ENCODE measurements at places on chromosomes 3 and 15.

DNA sequence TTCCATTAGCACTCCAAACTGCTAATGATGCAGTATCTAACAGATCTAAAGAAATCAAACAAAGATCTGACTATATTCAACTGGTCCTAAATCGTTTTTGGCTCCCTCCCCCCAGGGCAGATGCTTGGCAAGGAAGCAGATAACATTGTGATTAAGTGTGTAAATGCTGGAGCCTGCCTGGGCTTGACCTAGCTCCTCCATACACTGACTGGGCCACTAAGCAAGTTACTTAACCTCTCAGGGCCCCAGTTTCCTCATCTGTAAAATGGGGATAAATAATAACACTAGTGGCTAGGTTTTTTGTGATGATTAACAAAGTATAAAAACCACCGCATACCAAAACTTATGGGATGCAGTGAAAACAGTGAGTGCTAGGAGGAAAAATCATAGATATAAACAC is 9.2 kb downstream of the EID1 start:
- no peak for DNase-seq

DNA sequence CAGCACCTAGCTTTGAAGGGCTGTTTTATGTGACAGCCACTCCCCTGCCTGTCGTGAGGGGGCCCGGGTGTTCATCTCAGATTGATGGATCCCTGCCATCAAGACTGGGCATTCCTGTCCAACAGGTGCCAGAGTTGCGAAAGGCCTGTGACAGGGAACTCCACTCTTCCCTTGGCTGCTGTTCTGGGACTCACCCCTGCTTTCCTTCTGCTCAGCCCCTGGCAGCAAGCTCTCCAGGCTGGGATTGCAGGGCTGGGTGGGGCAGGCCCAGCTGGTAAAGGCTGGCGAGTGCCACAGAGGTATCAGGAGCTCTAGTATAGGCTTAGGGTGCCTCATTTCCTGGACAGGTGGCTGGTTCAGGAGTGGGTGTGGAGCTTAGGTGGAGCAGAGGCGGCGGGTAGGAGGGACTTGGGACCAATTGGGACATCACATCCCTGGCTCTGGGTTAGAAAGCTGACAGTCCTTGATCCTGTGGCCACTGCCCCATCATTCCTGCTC is at the start of gene PLA2G4B:
TSS of gene PLA2G4B (plus strand) at position 448 of the 498 bp plus-strand sequence. CDS start 67 bp downstream, outside the sequence.
- DNase-seq = no peak

DNA sequence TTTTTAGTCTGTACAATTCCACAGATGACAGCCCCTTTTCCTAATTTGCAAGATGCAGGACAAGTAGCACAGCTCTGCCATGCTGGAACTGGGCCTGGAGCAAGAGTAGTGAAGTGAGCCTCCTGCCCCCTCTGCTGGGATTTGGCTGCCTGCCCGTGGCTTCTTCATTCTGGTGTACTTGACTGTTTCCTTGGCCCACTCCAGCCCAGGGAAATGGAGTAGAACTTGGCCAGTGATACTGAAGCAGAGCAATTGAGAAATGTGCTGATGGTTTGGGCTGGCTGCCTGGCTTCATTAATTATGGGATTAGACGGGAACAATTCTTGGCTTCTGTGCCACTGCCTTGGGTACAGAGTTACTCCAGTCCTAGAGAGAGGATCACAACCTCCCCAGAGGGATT is 2.8 kb downstream of the GPD1L start:
- no peak for DNase-seq

- no peak for DNase-seq
Measured at GRCh38 chr15:98547275-98547674, 101.1 kb upstream of the IGF1R start.

GRCh38 chr3:153171256-153171655 is 9.2 kb downstream of the RAP2B start:
- no peak for DNase-seq

DNA sequence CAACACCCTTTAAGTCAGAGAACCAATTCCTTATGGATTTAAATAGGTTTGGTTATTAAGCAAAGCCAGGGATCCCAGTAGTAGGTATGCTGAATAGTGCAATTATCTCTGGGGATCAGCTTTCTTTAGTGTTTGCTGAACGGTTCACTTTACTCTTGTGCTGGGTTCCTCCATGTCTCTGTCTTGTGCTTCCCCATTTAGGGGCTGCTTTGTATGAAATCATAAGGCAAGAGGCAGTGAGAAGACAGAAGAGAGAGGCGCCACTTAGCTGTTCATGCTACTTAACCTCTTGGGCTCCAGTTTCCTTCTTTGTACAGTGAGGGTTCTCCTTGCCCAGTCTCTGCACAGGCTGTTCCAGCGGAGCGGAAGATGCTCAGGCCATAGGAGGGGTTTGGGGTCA is 3.5 kb downstream of the ST6GAL1 start:
- DNase-seq = no peak

DNA sequence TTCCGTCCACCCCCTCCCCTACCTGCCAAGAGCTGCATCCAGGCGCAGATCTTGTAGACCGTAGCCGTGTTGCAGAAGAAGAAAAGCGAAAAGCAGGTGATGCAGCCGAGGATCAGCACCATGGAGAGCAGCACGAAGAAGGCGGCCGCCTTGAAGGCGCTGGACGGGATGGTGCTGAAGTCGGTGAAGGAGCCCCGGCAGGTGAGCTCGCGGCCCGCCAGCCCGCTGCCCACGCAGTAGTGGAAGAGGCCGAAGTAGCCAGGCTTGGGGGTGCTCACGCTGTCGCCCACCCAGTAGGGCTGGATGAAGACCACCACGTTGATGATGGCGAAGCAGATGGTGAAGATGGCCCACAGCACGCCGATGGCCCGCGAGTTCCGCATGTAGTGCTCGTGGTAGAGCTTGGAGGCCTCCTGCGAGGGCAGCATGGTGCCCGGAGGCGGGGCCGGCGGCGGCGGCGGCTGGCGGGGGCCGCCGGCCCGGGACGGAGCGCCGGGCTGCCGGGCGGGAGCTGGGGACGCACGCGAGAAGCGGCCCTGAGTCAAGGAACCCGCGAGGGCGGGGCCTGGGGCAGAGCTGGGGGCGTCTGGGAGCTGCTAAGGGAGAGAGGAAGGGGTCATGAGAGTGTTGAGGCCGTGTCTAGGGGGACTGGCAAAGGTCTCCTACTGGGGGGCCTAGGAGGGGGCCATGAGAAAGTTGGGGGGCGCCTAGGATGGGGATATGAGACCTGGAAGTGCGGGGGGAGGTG is 1.2 kb downstream of the LHFPL4 start:
- DNase-seq = no peak

DNA sequence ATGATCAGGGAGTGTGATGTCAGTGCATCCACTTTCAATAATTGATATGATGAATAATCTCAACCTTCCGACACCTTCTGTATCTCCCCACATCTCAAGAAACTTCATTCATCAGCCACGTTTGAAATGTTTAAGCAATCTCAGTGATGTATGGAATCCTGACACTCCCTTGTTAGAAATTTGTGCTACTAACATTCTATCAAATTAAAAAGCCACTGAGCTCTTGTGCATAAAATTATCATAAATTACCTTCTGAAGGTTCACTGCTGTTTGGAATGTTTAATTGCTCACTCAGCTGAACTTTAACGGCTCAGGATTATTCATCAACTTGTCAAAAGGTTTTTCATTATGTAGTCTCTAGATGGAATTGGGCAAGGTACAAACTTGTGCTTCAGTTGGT is 108.4 kb upstream of the DPH6 start:
- DNase-seq = no peak

DNA sequence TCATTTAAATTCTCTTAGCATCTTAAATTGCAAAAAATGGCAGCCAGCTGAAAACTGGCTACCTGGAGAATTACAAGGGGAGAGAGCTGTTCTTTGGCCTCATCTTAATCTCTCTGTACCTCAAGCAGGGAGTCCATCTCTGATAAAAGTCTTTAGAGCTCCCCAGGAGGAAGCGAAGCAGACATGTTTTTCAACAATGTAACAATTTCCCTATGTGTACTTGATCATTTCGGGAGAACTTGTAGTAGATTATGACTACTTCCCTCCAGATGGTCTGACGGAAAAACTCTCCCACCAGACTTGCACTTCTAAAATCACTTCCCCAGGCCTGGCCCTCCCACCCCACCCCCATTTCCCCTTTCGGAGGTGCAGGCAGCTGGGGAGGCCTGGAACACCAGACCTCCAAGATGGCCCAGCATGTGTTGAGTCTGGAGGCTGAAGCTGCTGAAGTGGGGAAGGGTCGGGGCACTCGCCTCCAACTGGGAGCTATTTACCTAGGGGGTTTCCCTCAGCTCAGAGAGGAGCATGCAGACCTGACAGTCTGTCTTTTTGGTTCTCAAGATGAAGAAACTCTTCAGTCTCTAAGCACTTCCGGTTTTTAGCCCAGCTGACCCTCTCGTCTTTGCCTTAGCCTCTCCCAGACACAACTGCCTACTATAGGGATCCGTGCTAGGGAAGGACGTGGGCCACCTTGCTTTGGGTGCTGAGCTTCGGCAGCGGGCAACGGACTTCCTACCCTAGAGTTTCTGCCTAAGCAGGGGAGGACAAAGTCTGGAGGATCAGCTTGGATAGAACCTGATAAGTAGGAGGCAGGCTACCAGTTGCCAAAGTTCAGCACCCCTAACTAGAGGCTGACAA is 164.0 kb upstream of the TBL1XR1 start:
- no peak for DNase-seq

DNA sequence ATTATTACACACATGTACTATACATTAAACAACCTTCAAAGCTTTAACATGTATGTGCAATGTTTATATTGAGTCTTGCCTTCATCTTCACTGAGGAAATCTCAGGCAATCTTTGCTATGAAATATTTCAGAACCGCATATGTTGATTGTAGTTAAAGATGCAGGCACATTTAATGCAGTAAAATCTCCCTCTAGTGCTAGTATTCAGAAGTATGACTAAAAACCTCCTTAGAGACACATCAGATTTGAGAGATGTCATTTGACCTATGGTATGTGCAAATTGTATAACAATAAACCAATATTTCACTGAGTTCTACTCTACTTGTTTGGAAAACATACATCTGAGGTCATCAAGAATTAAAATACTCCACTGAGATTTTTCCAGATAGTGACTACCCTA is 123.8 kb upstream of the C15orf61 start:
- no peak for DNase-seq

- no peak for DNase-seq
Measured at GRCh38 chr3:105767776-105768175, 101.0 kb downstream of the CBLB start.

GRCh38 chr3:152879130-152879789 is 44.3 kb downstream of the P2RY1 start:
- no peak for DNase-seq

DNA sequence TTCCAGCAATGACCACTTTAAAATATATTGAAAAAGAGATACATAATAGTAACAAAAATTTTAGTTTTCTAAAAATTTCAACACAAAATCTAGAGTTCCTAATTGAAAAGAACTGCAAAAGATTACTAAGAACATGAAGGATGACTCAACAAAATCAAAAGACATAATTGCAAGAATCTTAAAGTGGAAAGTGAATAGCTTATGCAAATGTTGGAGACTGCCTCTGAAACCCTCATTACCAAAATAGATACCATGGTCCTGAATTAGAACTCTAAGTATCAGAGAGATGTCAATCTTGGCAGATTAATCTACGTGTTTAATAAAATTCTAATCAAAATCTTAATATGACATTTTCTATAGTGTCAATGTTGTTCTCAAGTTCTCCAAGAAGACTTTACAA is 60.7 kb upstream of the SGO1 start:
- DNase-seq = no peak

DNA sequence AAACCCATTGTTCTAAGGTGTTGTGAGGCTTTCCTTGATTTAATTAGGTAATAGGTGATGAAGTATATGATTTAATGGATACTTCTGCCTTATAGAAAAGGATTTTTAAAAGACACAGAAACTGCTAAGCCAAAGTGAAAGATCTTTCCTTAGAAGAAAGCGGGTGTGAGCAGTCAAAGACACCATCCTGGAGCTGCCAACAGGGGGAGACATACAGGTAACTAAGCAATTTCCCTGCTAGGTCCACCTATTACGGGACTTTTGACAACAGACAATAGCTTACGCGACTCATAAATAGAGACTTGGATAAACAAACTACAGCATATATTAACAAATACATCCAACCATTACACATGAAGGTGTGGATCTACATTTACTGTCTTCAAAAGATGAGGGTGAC is 669.5 kb downstream of the SQOR start:
- no peak for DNase-seq

GRCh38 chr15:68641376-68641775 is 62.6 kb downstream of the CORO2B start:
- no peak for DNase-seq

DNA sequence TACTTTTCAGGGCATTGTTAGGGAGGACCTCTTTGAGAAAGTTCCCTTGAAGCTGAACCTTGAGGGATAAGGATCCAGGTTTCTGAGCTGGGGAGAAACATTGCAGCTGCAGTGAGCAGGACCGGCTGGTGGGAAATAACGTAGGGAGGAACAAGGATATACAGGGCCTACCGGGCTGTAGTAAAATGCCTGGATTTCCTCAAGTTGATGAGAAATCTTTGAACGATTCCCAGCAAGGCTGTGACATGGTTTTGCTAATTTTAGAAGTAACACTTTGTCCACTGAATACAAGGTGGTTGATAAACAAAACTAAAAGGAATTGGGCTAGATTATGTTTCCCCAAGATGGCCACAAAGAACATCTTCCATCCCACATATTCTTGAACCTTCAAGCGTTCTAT is 137.0 kb upstream of the AGBL1 start:
- no peak for DNase-seq

DNA sequence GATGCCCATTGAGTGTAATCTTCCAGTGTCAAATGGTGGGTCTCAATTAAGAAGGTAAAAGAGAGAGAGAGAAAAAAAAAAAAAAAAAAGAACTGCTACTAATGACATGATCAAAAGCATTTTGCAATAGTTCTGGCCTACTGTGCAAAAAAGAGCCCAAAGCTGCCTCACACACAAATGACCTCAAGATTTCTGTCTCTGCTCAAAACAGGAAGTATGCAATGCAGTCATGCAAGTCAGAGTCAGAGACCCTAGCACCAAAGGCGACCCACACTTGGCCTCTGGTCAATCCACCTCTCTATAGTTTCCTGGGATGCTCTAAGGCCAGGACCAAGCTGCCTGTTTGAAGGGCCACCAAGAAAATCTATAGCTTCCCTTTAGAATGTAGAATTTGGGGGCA is 323.5 kb downstream of the VPS13C start:
- DNase-seq = no peak

GRCh38 chr3:42831321-42831713 is 22.1 kb downstream of the ACKR2 start:
- peak; percentile 8 for DNase-seq

DNA sequence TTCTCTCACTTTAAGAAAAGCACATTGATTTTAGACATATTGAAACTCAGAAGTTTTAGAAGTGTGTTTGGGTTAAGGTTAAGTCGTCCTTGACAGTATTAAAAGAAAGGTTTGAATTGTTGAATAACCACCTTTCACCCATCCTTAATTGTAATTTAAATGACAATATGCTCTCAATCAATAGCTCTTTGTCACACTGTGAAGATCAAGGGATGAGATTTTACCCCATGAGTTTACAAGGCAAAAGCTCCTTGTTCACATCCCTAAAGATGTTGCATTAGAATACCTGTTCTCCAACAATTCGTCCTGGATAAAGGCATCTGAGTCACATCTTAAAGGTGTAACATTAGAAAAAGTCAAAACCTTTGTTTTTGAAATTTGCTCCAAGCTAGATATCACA is 220.4 kb upstream of the MDFIC2 start:
- no peak for DNase-seq

Measured in NCI-H774 (cell line).